ENCODE measurements at places on chromosomes 5 and 9. TPM values are rescaled to one million over a fixed set of nuclear protein-coding genes. Genes with fewer than 3 reads are reported as not detected.

DNA sequence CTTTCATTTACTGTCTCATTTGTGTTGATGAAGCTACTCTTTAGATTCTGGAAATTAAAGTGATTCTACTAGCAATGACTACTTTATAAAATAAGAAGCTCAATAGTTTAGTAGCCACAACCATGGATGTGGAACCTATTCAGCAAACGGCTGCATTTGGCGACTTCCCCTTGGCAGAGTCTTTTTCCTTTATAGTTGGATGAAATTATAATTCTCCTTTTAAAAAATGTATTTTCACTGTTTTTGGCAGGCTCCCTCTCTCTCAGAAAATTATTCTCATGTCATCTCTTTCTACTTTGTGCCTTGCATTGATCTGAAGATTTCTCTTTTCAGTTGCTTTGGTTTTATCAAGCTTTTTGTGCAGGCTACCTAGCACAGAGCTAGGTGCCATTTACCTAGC lies 50.6 kb upstream of the KCNN2 start:
- DNase-seq: no peak

The FGF1 gene
- not detected for total RNA-seq

GRCh38 chr5:128927644-128928043 lies 37.6 kb upstream of the SLC27A6 start:
- DNase-seq: no peak

The TUSC1 gene
- total RNA-seq: 7.4 TPM

GRCh38 chr9:132995121-132995420 lies 16.6 kb downstream of the GFI1B start:
- DNase-seq: no peak

The TXNDC8 gene
- not detected for total RNA-seq

GRCh38 chr5:132265336-132266030 lies 8.0 kb downstream of the PDLIM4 start:
- peak; percentile 53 for DNase-seq

GRCh38 chr5:53032188-53032587 lies 43.0 kb downstream of the ITGA2 start:
- DNase-seq: no peak

The SCGB3A2 gene
- 1.2 TPM for total RNA-seq

The UQCRQ gene
- total RNA-seq: 163 TPM

The PHF24 gene
- total RNA-seq: 3.1 TPM

DNA sequence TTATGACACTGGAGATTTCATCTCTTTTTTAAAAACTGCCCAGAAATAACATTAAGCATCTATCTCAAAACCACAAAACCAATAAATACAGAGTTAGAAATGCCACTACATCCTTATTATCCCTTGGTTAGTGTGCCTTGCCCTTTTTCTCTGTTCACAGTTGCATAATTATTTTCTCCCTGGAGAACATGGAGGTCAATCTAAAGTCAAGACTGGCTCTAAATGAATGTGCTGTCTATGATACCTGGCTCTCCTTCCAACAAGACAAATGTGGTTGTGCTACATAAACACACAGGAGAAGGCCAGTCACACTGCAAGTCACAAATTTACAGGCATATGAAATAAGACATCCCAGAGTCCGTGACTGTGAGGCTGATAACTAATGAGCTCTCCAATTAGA lies 2.8 kb downstream of the FBN2 start:
- DNase-seq: no peak
